Hippocampal formation (tissue), 2 donors: ENCODE measurements at places on chromosomes 7 and 10.

- DNase-seq = no peak
Measured at GRCh38 chr7:129780257-129780973, 168.9 kb downstream of the NRF1 start.

- DNase-seq = no peak
Measured at GRCh38 chr10:51204066-51204465, 129.8 kb downstream of the PRKG1 start.

GRCh38 chr7:157643525-157643970, 306.7 kb downstream of the DNAJB6 start:
- no peak for DNase-seq

DNA sequence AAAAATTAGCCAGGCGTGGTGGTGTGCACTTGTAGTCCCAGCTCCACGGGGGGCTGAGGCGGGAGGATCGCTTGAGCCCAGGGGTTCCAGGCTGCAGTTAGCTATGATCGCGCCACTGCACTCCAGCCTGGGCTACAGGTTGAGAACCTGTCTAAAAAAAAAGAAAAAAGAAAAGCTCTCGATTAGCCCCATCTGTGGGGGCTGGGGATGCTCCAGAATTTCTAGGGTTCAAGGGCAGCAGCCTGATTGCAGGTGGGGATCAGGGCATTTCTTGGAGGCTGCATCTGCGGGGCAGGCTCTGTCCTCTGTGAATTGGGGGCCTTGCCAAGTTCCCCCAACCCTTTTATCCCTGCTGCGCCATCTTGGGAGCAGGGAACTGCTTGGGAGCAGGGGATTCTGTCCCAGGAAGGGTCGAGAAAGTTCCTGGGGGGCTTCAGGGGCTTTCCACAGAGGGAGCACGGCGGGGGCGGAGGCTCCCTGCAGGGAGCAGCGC, 651 bp upstream of the ARPC1A start:
- no peak for DNase-seq

DNA sequence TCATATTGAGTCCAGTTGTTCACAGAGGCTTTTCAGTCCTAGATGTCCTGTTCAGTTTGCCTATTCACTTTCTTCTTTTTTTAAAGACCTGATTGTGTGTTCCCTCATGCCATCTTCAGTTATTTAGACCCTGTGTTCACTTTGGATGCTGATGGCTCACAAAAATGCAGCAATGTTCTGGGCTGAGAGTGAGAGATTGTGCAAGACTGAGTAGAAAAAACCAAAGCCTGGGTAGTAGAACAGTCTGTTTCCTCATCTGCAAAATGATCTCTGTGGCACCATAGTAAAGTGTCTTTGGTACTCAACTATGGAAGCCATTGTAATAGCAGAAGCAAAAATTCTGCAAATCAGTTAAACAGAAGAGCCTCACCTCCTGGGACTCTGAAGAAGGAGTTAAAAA, 43.2 kb downstream of the AKR1B1 start:
- DNase-seq = no peak

DNA sequence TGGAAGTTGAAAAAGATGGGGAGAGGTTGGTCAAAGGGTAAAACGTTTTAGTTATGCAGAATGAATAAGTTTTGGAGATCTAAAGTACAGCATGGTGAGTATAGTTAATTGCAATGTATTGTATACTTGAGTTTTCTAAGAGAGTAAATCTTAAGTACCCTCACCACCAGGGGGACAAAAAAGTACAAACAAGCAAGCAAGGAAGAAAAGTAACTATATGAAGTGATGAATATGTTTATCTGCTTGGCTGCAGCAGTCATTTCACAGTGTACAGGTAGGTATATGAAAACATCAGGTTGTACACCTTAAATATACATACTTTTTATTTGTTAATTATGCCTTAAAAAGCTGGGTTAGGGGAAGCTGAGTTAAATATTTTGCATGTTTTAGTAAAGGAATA, 157.3 kb downstream of the PCLO start:
- no peak for DNase-seq

GRCh38 chr7:27346531-27347275, 104.1 kb downstream of the EVX1 start:
- peak; percentile 3 for DNase-seq

GRCh38 chr7:24701261-24702235, 55.7 kb downstream of the GSDME start:
- peak; percentile 34 for DNase-seq

- DNase-seq = no peak
Measured at GRCh38 chr7:77460057-77460486, 43.9 kb upstream of the GSAP start.

- peak; percentile 67 for DNase-seq
Measured at GRCh38 chr7:95511716-95512260, 26.0 kb downstream of the ASB4 start.

DNA sequence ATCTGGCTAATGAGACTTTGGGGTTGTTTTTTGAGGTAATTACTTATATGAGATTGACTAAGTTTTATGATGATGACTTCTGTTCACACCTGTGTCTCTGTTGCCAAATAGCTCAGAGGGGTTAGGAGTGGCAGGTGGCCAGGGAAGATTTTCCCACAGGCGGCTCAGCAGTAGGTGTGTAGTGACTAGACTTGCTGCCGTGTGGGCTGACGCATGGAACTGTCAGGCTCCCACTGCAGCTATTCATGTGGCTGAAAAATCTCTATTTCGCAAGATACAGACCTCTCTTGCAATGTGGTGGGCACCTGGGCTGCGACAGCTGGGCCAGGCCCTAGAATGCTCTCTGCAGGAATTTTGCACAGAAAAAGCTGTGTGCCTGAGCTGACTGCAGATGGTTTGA, 1.4 kb downstream of the CPA4 start:
- no peak for DNase-seq

DNA sequence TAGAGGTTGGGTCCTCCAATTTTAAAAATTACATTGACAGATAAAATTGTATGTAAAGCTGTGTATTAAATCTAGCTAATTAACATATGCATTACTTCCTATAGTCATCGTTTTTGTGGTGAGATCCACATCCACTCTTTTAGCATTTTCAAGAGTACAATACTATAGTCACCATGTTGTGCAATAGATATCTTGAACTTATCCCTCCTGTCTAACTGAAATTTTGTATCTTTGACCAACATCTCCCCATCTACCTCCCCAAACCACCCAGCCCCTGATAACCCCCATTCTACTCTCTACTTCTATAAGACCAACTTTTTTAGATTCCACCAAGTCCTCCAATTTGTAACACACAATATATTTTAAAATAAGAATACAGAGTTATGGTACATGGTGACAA, 208.0 kb downstream of the RELN start:
- DNase-seq = no peak

DNA sequence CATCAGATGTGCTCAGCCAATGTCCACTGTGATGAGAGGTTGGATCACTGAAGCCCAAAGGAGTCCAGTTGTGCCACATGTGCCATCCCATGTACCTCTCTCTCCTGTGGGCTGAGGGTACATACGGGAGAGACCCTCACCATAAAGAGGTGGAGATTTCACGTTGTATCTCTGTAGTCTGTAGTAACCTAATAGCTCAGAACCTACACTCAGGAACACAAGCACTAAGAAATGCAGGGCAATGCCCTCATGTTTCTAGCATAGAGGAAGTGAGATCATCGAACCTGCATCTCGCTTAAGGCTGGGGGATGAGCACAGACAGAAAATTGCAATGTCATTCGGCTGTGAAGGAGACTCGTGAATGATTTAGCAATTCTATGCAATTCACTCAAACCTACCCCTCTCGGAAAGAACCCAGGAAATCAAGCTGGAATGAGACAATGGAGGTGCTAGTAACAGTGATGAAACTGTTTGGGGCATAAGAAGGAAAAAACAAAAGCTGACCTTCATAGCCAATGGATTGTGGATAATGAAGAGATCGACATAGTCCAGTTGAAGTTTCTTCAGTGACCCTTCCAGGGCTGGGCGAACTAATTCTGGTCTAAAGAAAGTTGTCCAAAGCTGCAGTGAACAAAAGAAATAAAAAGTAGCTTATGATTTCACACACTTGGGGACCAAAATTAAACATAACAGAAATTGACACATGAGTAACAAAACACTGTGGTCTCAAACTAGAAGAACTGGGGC, 80.3 kb upstream of the UCN3 start:
- DNase-seq = no peak

DNA sequence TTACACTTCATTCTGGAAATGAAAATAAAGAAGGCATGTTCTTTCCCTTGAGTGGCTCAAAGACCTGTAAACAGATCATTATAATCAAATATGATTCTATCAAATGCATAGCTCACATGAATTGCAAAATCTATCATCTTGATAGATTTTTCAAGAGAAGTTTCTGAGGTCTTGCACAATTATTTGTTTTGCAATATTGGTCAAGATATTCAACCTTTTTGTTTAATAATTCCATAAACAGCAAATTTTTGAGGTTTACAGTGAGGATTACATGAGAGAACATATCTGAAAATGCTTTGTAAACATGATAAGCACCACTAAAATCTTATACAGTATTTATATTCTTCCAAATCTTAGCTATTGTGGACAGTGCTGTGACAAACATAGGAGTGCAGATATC, 160.8 kb downstream of the HDAC9 start:
- DNase-seq = no peak

DNA sequence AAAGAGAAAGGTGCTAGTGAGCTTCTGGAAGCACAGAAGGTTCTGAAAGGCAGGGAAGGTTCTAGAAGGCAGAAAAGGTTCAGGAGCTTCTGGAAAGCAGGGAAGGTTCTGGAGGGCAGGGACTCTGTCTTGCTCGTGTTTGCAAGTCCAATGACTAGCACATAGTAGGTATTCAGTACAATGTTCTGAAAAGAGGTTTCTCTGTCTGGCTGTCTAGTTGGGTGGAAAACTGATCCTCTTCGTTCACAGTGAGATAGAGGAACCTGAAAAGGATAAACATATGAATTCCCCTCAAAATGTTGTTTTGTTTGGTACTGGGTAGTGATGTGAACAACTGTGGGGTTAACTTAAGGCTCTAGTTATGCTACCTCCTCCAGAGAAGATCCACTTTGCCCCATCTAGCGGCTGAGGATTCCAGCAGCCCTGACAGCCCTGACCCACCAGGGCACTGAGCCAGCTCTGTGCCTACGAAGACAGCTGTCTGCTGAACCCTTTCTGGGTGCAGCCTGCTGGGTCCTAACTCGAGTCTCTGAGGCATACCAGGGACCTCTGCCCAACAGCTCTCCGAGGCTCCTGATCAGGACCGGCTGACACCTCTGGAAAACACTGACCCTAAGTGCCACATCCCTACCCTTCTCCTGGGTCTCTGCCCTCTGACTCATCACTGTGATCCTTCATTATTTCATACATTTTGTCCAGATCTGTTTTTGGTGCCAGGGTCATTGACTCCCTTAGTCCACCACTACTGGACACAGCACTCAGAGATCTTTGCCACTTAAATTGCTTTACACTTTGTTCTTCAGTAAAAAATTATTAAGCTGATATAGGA, 15.4 kb downstream of the PTPRN2 start:
- no peak for DNase-seq

DNA sequence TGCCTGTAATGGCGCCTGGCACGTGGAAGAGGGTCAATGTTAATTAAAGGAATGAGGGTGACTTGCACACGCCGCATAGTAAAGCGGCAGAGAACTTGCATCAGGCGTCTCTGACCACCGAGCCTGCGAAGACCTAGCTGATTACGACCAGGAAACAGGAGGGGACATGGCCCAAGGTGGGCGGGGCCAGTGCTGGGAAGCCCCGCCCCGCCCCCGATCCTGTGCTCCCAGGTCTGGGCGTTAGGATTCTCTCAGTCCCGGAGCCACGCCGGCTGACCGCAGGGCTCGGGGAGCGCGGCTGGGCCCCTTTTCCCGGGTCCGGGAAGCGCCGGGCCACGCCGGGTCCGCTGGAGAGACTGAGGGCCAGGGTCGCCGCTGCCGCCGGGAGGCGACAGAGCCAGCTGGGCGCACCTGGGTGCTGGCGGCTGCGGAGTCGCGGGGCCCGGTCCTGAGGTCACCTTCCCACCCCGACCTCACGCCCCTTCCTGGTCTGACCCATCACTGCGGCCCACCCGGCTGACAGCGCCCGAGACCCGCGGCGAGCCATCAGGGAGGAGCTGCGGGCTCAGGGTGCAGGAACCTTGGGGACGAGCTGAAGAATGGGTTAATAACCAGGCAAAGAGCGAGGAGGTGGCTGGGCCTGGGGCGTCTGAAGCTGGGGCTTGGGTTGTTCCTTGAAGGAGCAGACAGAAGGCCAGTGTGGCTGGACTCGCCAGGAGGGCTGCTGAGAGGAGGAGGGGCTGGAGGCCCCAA, 23.0 kb upstream of the GRID1 start:
- no peak for DNase-seq

GRCh38 chr7:95205665-95206225, 118.6 kb downstream of the PON1 start:
- DNase-seq = no peak

DNA sequence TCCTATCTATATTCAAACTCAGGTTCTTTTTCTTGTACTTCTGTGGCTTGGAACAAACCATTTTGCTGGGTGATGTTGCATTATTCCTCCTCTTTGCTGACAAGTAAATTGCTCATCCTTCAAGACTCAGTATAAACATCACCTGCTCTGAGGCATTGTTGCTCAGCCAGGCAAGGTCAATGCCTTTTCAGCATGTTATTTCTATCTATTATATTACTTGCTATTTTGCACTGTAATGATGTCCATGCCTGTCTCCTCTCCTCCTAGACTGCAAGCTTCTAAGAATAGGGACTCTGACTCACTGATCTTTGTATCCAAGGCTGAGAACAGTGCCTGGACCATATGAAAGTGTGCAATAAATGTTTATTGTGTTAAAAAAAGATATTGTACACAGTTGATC, 293.8 kb downstream of the RNLS start:
- no peak for DNase-seq

- no peak for DNase-seq
Measured at GRCh38 chr10:62019013-62019684, 117.7 kb downstream of the ARID5B start.

GRCh38 chr7:461453-462172, 58.0 kb downstream of the PDGFA start:
- no peak for DNase-seq

GRCh38 chr10:110815354-110816004, 56.2 kb upstream of the PDCD4 start:
- DNase-seq = no peak

GRCh38 chr10:4767033-4767814, 58.8 kb upstream of the AKR1E2 start:
- no peak for DNase-seq

DNA sequence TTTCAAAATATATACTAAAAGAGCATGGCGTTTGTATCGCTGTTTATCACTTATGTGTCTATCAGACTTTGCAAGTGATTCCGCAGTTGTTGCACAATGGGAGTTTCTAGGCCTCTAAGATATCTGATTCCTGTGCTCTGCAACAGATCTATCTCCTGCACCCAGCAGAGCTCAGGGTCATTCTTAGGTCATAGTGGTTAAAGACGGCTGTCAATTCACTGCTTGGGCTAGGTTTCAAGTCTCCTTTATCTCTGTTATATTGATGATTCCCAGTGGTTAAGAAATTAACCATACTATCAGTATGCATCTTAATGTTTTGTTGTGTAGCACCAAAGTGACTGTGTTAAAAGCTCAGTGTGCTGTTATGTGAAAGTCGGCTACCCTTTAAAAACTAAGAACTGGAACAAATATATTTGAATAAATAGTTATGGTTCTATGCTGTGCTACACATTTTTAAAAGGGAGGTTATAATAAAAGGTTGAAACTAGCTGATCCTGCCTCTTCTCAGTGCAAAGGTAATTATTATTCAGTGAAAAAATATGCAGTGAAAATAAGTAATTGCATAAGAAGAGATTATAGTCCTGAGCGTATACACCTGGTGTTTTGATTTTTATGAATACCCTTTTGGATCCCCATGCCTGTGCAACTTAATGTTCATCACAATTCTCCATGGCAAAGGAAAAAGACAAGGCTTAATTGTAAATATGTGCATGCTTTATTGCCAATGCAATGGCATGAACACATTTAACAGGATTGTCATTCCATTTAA, 24.0 kb downstream of the HOXA1 start:
- no peak for DNase-seq
